ENCODE measurements at places on chromosomes 7 and 10.

DNA sequence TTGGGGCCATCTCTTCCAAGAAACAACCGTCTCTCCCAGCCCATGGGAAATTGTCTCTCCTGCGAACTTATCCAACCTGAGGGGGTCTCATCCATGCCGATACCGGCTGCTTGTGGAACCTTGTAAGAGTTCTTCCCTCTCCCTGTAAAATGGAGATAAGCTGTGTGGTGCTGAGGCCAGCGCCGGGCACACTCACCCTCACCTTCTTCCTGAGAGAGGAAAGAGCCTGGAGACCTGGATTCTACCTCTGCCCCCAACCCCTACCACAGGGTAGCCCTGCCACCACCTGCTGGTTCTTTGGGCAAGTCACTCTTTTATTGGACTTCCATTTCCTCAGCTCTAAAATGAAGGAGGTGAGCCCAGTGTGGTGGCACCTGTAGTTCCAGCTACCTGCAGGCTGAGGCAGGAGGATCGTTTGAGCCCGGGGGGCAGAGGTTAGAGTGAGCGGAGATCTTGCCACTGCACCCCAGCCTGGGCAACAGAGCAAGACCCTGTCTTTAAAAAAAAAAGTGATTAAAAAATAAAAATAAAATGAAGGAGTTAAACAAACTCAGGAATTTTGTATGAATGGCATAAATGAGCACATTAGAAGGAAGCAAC, 38.4 kb upstream of the PSAP start:
- DNase-seq: no peak

DNA sequence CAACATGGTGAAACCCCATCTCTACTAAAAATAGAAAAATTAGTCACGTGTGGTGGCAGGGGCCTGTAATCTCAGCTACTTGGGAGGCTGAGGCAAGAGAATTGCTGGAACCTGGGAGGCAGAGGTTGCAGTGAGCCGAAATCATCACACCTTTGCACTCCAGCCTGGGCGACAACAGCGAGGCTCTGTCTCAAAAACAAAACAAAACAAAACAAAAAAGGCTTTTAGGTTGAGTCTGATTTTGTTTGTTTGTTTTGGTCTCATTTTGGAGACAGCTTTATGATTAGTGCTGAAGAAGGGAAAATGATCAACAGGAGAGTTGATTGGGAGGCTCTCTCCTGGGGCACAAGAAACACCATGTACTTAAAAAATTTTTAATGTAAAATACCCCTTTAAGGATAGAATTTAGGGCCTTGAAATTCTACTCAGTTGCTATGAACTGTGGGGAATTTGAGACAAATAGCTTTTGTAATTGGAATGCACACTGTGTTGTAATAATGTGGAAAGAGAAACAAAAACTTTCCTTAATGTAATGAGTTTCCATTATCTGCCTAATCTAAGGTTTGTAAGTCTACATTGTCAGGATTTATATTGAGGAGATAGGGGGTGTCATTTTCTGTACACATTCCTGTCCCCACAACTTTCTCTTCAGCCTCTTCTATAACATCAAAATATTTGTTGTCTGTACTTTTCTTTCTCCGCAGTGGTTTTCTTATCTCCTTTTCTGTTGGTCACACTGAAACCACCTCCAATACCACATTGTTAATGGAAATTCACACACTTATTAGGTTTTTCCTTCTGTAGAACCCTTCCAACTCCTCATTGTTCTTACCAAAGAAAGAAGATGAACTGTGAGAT, 41.3 kb downstream of the ARID5B start:
- no peak for DNase-seq

- no peak for DNase-seq
These were observed 105.0 kb downstream of the SH2D4B start for GRCh38 chr10:80642661-80643060.

GRCh38 chr7:83617858-83618257, 31.1 kb downstream of the SEMA3E start:
- no peak for DNase-seq

DNA sequence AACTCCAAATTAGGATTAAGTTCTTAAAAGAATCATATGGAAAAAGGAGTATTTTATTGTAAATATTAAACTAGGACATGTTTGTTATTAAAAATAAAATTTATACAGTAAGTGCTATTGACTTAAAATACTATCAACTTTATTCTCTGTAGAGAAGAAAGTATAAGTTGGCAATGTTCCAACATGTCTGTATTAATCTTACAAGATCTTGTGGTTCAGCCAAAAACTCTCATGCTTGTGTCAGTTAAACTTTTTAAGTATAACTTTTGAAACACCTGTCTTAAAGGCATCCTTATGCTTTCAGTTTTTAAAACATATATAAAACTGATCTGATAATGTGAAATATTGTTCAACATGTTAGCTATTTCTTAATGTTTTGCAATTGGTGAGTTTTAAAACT, 160.7 kb downstream of the ZEB1 start:
- no peak for DNase-seq

- DNase-seq: no peak
These were observed 247.9 kb downstream of the BAMBI start for GRCh38 chr10:28925121-28925663.

GRCh38 chr10:32318476-32318896, 28.5 kb downstream of the EPC1 start:
- no peak for DNase-seq
